ENCODE measurements at places on chromosomes 13 and 19. TPM values are rescaled to one million over a fixed set of nuclear protein-coding genes. Genes with fewer than 3 reads are reported as not detected.

GRCh38 chr19:35267353-35267817 lies 1.4 kb upstream of the USF2 start:
- no peaks in the 10 kb centered on the region for H3K4me1 ChIP-seq
- H3K36me3 ChIP-seq, result no peaks in the 10 kb centered on the region
- DNase-seq, result peak; percentile 87
- H3K4me3 ChIP-seq, result peak overlapping the region; percentile 80
- H3K27me3 ChIP-seq, result no peaks in the 10 kb centered on the region
- H3K27ac ChIP-seq, result peak overlapping the region; percentile 77

DNA sequence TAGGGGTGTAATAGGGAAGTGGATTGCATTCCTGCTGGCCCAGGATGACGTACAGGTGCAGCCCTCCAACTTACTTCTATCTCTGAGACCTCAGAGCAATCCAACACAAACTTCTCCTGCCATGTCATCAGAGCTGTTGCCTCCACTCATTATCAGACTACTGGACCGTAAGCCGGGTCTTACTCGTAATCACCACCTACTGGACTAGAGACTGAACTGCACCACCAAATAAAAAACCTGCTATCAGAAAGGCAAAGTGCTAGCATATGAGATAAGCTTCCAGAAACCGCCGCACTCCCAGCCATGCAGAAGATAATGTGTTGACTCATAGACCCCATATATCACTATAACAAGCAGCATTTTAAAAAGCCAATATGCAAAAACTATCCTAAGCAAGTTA lies 102.0 kb downstream of the SLITRK1 start:
- no peak overlapping the region for H3K4me3 ChIP-seq
- no peaks in the 10 kb centered on the region for H3K4me1 ChIP-seq
- H3K36me3 ChIP-seq, result no peaks in the 10 kb centered on the region
- DNase-seq, result no peak
- H3K27me3 ChIP-seq, result no peaks in the 10 kb centered on the region
- H3K27ac ChIP-seq, result no peak overlapping the region

ATP12A gene
- total RNA-seq, result not detected

LACC1 gene
- 9.4 TPM for total RNA-seq

- no peaks in the 10 kb centered on the region for H3K4me1 ChIP-seq
- H3K27ac ChIP-seq, result no peak overlapping the region
- no peak overlapping the region for H3K4me3 ChIP-seq
- H3K27me3 ChIP-seq, result no peaks in the 10 kb centered on the region
- DNase-seq, result no peak
Observed at GRCh38 chr13:21095311-21095710, 33.9 kb upstream of the LATS2 start.

DNA sequence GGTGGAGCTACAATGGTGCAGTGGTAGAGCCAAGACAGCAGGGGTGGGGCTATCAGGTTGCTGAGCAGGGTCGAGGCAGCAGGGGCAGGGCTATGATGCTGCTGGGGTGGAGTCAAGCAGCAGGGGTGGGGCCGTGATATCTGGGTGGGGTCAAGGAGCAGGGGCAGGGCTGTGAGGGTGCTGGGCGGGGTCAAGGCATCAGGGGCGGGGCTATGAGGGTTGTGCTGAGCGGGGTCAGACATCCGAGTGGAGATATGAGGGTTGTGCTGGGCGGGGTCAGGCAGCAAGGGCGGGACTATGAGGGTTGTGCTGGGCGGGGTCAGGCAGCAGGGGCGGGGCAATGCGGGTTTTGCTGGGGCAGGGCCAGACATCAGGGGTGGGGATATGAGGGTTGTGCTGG lies 14.7 kb downstream of the HCN2 start:
- no peaks in the 10 kb centered on the region for H3K27me3 ChIP-seq
- no peak for DNase-seq
- no peaks in the 10 kb centered on the region for H3K4me1 ChIP-seq
- H3K27ac ChIP-seq, result no peak overlapping the region
- no peaks in the 10 kb centered on the region for H3K36me3 ChIP-seq

ASPDH gene
- not detected for total RNA-seq

ZNF555 gene
- 9.5 TPM for total RNA-seq

GRCh38 chr19:7497292-7497691 lies 8.5 kb upstream of the PEX11G start:
- no peak overlapping the region for H3K4me3 ChIP-seq
- no peak for DNase-seq
- no peaks in the 10 kb centered on the region for H3K36me3 ChIP-seq
- H3K27me3 ChIP-seq, result no peaks in the 10 kb centered on the region
- H3K27ac ChIP-seq, result no peak overlapping the region

- H3K27me3 ChIP-seq, result no peaks in the 10 kb centered on the region
- no peaks in the 10 kb centered on the region for H3K4me1 ChIP-seq
- H3K4me3 ChIP-seq, result no peak overlapping the region
Observed at GRCh38 chr13:20057963-20058362, 99.4 kb downstream of the ZMYM2 start.

REEP6 gene
- 1.6 TPM for total RNA-seq

DNA sequence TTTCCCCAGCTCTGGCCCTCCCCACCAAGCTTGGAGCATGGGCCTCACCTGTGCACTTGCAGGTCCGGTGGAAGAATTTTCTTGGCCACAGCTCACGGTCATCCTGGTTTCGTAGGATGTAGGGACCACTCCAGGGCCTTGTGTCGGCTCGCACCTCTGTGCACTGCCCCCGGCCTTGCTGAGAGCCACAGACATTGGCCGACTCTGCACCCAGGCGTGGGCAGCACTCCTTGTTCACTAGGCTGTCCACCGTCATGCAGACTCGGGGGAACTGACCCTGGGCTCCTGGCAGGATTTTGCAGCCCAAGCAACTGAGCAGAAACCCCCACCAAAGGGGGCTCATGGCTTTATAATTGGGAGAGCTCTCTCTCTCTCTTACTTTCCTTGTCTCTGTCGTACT lies 569 bp downstream of the DCT start:
- no peaks in the 10 kb centered on the region for H3K4me1 ChIP-seq
- H3K4me3 ChIP-seq, result no peak overlapping the region
- H3K36me3 ChIP-seq, result no peaks in the 10 kb centered on the region
- no peak for DNase-seq

PRTN3 gene
- total RNA-seq, result not detected

GRCh38 chr19:32201636-32202051 lies 143.8 kb upstream of the ZNF507 start:
- DNase-seq, result peak; percentile 37
- no peaks in the 10 kb centered on the region for H3K36me3 ChIP-seq
- H3K27ac ChIP-seq, result no peak overlapping the region
- no peaks in the 10 kb centered on the region for H3K27me3 ChIP-seq
- H3K4me1 ChIP-seq, result no peaks in the 10 kb centered on the region
- H3K4me3 ChIP-seq, result no peak overlapping the region

DNA sequence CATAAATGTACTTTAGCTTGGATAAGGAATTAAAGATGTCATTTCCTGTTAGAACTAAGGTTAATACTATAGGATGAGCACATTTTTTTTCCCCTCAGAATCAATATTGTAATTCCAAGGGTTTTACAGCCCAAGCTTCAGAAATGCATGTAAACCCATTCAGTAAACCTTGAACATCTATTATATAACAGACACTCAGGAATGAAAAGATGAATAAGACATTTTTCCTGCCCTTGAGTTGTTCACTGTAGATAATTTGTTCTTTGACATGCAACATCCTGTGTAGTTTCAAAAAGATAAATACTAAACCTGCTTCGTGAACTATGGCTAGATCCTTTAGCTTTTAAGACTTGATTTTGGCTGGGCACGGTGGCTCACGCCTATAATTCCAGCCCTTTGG lies 21.7 kb upstream of the KCTD4 start:
- H3K4me1 ChIP-seq, result no peaks in the 10 kb centered on the region
- no peak for DNase-seq

ADGRE1 gene
- 1.6 TPM for total RNA-seq

CD33 gene
- 15.0 TPM for total RNA-seq

DNA sequence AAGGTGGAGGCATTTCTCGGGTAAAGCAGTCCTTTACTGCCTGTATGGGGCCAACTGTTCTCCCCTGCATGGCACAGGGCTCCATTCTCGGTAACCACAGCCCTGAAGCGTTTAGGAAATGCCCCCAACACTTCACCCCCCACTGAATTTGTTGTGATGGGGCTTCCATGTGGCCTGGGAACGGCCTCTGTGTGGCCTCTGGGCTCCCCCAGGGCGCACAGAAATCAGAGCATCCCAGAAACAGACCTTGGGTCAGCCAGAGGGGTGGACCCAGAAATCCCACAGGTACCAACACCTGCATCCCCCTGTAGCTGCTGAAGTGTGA lies 153.7 kb upstream of the VSTM2B start:
- H3K4me3 ChIP-seq, result no peak overlapping the region
- no peak overlapping the region for H3K27ac ChIP-seq
- no peak for DNase-seq
- H3K27me3 ChIP-seq, result no peaks in the 10 kb centered on the region
- no peaks in the 10 kb centered on the region for H3K36me3 ChIP-seq

DCLK1 gene
- 47.4 TPM for total RNA-seq

- H3K27ac ChIP-seq, result no peak overlapping the region
- no peaks in the 10 kb centered on the region for H3K36me3 ChIP-seq
- H3K4me3 ChIP-seq, result no peak overlapping the region
- no peaks in the 10 kb centered on the region for H3K27me3 ChIP-seq
- H3K4me1 ChIP-seq, result no peaks in the 10 kb centered on the region
Observed at GRCh38 chr13:65943024-65943423, 1287.1 kb downstream of the PCDH9 start.

DNA sequence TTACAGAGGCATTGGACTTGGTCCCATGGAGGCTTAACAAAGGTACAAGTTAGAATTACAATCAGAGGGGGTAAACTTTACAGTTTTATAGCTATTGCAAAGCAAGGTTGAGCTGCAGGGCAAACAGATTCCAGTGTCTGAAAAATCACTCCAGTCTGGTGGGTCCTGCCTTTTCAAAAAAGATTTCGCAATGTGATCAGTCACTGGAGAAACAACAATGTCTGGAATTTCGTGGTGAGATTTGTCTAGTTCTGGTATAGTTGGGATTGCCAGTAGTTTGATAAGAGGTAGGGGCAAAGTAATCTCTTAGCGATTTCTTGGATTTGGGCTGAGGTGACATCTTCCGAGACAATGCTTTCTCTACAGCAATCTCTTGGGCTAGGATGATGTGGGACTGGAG lies 1198.2 kb upstream of the PCDH9 start:
- H3K27me3 ChIP-seq, result no peaks in the 10 kb centered on the region
- no peak overlapping the region for H3K4me3 ChIP-seq
- H3K27ac ChIP-seq, result no peak overlapping the region

FFAR2 gene
- total RNA-seq, result 1.2 TPM

GSX1 gene
- total RNA-seq, result not detected

GRCh38 chr19:31497709-31498108 lies 148.5 kb upstream of the TSHZ3 start:
- no peak overlapping the region for H3K4me3 ChIP-seq
- no peaks in the 10 kb centered on the region for H3K36me3 ChIP-seq
- no peak for DNase-seq
- H3K4me1 ChIP-seq, result no peaks in the 10 kb centered on the region
- no peak overlapping the region for H3K27ac ChIP-seq

DNA sequence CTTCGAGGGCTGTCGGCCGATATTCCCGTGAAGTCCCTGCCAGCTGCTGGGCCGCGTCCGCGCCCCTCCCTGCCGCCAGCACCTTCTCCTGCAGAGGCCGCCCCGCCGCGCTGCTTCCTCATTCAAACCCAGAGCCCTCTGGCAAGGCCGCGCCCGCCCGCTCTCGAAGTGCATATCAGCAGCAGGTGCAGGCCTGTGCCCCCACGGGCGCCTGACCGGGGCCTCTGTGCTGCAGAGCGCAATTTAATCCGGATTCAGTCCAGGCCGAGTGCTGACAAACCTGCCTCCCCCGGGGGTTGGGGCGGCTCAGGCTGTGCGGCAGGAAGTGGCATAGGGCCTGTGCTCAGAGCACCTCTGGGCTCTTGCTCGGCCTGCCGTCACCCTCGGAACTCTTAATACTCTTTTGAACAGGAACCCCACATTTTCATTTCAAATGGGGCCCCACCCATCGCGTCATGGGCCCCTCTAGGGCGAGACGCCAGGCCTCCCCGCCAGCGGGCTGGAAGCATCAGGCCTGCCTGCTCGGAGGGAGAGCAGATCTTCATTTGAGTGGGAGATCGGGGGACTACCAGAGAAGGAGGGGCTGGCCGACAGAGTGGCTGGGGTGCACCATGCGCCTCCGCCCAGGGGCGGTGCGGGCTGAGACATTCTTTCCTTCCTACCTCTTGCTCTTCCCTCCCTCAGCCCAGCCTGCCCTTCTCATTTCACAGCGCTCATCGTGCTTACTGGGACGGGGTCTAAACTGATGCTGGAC lies 125.7 kb downstream of the TNFRSF19 start:
- peak; percentile 63 for DNase-seq
- no peaks in the 10 kb centered on the region for H3K27me3 ChIP-seq
- no peaks in the 10 kb centered on the region for H3K4me1 ChIP-seq

GRCh38 chr13:58324161-58324560 lies 692.6 kb downstream of the PCDH17 start:
- DNase-seq, result no peak
- H3K4me3 ChIP-seq, result no peak overlapping the region
- no peaks in the 10 kb centered on the region for H3K27me3 ChIP-seq
- H3K27ac ChIP-seq, result no peak overlapping the region

DNA sequence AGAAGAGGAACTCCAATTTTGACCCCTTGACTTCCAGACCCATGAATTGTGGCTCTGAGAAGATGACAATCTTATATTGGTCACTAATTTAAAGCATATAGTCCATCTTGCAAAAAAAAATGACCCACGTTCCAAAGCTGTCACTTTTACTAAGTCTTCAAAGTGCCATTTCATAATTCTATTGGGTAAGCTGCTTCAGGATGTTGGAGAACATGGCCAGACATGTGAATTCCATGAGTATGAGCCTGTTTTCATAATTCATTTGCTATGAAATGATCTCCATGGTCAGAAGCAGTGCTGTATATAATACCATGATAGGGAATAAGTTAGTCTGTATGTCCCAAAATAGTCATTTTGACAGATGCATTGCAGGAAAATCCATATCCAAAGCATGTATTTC lies 1787.3 kb downstream of the SLITRK5 start:
- no peaks in the 10 kb centered on the region for H3K4me1 ChIP-seq
- no peak for DNase-seq
- H3K4me3 ChIP-seq, result no peak overlapping the region
- no peak overlapping the region for H3K27ac ChIP-seq

GRCh38 chr19:31092274-31092673 lies 257.0 kb downstream of the TSHZ3 start:
- H3K36me3 ChIP-seq, result no peaks in the 10 kb centered on the region
- no peaks in the 10 kb centered on the region for H3K27me3 ChIP-seq
- no peaks in the 10 kb centered on the region for H3K4me1 ChIP-seq
- H3K27ac ChIP-seq, result no peak overlapping the region
- H3K4me3 ChIP-seq, result no peak overlapping the region

GRCh38 chr13:112067116-112067741 lies at the start of gene SOX1:
Gene SOX1 (plus strand): TSS chr13:112067149. CDS start chr13:112067659, 510 bp downstream.
- no peaks in the 10 kb centered on the region for H3K27me3 ChIP-seq
- no peak within 1 kb of the TSS for H3K27ac ChIP-seq
- no peaks in the 10 kb centered on the region for H3K36me3 ChIP-seq

GNA15 gene
- 8.7 TPM for total RNA-seq
